ENCODE measurements at places on chromosomes 7 and 10.

GRCh38 chr7:63042730-63043511 is 955.7 kb upstream of the ZNF722 start:
- DNase-seq: no peak

- no peak for DNase-seq
Measured at GRCh38 chr7:37028909-37029440, 304.7 kb upstream of the AOAH start.

GRCh38 chr10:78134773-78135306 is 101.2 kb downstream of the RPS24 start:
- DNase-seq: no peak

GRCh38 chr7:158869876-158870275 is 13.5 kb downstream of the DYNC2I1 start:
- no peak for DNase-seq

Measured in left renal pelvis (tissue), 4 donors.